ENCODE measurements at places on chromosomes 6 and 20.

DNA sequence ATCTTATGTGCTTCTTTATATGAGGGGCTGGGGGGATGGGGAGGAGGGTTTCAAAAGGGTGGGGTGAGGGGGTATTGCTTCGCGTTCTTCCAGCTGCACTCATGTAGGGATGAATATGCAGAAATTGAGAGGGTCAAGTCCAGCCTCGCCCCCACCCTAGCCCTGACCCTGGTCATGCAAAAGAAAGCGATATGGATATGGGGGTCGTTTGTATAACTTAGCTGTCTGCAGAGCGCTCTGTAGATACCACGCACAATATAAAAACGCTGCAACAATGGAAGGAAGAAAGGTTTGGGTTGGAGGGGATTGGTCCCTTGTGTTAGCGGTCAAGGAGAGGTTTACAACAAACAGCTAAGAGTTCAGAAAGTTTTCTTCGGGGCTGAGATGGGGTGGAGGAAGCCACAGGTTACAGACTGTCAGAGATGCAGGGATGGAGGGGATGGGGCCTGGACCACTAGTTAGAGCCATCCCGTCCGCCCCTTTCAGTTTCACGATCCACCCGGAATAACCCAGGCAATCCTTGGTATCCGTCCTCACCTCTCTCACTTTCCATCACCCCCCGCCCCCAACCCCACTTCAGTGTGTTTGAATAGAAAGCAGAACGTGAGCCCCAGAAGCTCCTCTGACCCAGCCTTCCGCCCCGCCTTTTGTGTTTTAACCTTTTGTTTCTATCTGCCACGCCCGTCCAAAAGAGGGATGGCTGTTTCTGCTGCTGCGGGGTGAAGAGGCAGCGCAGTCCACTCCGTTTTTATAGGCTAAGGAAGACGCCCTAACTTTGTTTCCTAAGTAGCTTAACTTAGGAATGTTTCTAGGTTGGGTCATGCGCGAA is 73.5 kb downstream of the SOX4 start:
- no peak for DNase-seq

GRCh38 chr6:63819831-63820230 is 184.2 kb downstream of the PHF3 start:
- no peak for DNase-seq

DNA sequence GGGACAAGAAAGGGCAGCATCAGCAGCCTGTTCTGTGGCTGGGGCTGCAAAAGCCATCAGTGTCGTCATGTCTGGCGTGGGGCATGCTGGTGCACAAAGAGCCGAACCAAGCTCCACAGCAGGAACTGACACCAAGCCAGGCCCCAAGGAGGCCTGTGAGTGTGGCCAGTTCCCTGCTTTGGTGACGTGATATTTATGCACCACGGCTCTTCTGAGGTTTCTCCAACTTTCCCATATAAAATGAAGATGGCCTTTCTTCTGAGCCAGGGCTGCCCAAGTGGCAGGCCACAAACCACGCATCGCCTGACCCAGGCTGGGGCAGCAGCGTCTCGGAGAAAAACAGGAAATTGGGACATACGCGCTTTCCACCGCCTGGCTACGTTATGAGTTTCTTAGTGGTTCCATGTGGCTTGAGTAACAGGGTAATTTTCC is 109.9 kb downstream of the RIN2 start:
- DNase-seq: no peak

DNA sequence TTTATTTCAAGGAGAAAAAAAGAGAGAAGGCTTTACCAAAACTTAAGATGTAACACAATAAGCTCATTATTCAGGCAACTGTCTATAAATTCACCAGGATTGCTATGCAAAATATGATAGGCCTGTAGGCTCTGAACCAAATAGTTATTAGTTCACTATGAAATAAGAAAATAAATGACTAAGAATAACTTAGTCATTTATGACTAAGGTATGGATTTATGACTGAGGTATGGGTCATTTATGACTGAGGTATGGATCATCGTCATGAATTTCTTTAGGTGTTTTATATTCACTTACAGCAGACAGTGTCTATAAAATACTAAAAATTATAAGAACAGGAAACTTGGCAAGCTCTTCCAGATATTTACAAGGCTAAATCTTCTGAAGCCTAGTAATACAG is 52.1 kb upstream of the SNX9 start:
- DNase-seq: no peak

- DNase-seq: no peak
Measured at GRCh38 chr20:1900321-1900801, 5.2 kb downstream of the SIRPA start.

- no peak for DNase-seq
Measured at GRCh38 chr6:170487707-170488329, 65.3 kb downstream of the PSMB1 start.

GRCh38 chr20:12416281-12416680 is 498.6 kb downstream of the BTBD3 start:
- DNase-seq: no peak

DNA sequence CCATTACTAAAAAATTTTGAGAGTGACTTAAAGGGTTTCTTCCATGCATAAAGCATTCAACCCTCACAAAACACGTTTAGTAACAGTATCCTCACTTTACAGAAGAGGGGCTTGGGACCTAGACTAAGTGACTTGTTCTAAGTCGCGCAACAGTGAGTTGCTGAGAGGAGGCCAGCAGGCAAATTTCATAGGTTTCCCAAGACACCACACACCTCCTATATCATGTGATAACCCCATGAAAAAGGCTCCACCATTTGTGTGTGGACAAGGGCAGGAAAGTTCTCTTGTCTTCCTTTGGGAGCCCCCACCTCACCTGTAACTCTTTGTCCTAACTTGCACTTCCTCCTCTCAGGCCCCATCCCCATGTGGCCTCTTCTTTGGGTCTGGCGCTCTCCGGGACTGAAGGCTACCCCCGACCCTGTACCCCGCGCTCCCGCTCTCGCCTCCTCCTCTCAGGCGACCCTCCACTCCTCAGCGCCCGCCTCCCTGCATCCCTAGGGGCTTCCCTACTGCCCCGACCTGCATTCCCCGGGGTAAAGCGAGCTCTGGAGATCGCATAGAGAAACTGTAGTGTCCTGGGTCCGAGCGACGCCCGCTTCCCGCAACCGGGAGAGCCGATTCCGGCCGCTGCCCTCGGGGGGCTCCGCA is 392 bp downstream of the PSMB8 start:
- no peak for DNase-seq

DNA sequence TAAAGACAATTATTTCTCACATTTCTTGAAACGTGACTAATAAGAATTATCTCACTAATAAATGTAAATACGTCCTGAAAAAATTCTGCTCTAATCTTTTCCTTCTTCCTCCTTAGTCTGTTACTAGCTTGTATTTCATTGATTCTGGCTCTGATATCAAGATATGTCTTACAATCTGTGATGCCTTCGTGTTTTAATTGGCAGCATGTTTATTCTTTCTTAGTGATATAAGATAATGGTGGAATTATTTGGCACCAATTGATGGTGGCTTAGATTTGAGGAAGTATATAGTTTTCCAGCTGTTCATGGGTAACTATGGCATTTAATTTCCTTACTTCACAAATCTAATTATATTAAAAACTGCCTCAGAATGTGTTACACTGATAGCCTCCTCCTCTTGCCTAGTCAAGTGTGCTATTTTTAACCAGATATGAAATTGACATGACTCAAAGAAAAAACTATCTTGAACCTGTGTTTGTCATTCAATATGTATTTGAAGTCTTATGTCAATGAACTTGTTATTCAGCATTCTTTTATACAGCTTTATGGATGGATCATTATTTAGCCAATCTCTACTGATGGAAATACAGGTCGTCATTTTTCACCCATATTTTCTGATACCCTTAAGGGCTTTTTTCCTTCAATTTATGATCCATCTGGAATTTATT is 5.3 kb downstream of the CCNC start:
- no peak for DNase-seq

GRCh38 chr6:18457065-18457737 is 70.1 kb downstream of the RNF144B start:
- no peak for DNase-seq

DNA sequence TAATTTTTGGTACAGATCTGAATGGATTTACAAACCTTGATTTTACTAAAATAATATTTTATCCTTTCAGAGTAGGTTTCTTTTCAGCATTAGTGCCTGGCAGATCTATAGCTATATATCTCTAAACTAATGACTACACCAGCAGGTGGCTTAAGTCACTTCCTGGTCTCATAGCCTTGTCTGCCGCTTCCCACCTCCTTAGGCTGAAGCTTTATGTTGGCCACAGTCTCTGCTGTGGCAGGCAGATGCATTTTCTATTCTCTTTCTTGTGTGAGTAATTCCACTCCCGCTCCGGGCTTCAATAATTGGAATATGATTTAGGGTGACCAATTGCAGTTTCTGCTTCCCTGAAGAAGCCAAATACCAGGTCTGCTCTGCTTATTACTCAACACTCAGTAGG is 226.8 kb upstream of the HS3ST5 start:
- DNase-seq: no peak

GRCh38 chr6:118862443-118862842 is 31.5 kb upstream of the ASF1A start:
- no peak for DNase-seq

DNA sequence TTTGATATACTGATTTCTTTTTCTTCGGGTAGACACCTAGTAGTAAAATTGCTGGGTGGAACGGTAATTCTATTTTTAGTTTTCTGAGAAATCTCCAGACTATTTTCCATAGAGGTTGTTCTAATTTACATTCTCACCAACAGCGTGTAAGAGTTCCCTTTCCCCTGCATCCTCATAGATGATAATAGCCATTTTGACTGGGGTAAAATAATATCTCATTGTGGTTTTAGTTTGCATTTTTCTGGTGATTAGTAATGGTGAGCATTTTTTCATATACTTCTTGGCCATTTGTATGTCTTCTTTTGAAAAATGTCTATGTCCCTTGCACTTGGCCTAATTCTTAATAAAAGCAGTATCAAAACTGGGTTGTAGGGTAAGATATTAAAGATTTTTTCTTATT is 148.9 kb upstream of the SIM1 start:
- no peak for DNase-seq

DNA sequence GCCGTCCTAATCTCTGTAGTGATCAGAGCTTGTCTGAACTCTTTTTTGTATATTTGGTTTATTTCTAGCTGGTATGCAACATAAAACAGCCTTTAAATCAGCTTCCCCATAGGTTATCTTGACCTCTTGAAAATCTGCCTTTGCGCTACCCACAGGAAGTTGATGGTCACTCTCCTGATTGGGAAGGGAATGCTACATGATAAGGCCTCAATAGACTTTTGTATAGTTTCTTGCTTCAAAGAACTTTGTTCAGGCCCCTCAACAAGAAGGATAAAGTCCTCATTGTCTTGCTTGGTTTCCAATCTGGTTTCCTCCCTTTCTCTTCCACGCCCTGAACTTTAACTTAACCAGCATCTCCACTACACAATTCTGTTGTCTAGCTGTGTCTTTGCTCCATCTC is 95.4 kb upstream of the TENT5A start:
- DNase-seq: no peak

GRCh38 chr6:87553159-87553765 is 36.5 kb downstream of the RARS2 start:
- no peak for DNase-seq

GRCh38 chr6:34424200-34425131 is 1.4 kb downstream of the RPS10 start:
- no peak for DNase-seq

DNA sequence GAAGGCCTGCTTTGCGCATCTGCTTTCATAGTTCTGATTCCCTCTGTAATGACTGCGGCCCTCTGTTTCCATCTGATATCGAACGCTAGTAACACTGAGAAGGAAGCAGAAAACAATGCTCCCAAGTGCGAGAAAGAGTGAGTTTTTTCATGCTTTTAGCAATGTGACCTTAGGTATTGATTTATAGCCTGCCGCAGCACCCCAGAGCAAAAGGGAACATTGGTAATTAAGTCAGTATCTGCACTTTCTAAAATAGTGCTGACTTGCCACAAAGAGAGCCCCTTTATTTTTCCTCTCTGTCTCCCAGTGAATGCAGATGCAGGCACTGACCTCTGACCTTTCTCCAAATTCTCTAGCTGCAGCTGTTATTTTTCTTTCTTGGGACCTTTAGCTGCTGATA is 129.8 kb downstream of the HDGFL1 start:
- DNase-seq: no peak

DNA sequence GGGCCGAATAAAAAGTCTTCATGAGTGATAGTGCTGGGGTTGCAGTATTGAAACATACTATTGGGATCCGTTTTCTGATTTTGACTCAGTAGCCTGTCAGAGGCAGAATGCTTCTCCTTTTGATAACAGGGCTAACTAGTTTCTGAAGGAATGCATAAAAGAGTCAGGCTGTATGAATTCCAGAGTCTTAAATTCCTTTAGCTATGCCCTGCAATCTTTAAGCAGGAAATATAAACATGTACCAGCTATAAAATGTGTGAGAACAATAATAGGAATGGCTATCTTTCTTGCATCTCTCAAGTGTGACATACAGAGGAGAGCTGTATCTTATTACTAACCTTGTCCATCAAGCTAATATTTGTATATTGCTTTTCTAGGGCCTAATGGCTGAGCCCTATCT is 917.1 kb downstream of the KIF16B start:
- DNase-seq: no peak

DNA sequence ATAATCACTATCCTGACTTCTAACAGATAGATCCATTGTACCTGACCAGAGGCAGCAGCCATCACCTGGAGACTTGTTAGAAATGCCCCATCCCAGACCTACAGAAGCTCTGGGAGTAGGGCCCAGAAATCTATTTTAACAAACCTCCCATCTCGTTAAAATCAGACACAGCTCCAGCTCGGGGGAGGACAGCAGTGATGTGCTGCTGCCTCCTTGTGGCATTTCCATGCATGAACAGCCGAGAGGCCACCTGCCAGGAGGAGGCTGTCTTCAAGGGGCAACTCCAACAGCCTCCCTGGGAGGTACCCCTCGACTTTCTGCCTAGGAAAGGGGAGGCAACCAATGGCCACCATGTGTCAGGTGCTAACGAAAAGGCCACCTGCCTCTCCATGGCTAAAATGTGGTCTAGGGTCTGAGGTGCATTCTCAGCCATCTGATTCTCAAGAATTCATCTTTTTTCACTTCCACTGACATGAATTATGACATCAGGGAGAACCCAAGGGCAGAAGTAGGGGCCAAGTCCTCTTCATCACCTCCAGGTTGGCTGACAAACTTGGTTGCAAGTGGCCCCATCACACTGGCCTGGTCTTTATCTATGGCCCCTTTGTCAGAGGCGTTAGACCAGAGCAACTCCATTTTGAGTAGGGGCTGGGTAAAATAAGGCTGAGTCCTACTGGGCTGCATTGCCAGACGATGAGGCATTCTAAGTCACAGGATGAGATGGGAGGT is 12.2 kb upstream of the KCNK15 start:
- DNase-seq: peak; percentile 61

Data from CD4-positive, alpha-beta T cell treated with Interleukin-10 for 1 hour (primary cell).